ENCODE measurements at places on chromosomes 6 and 20. TPM values are rescaled to one million over a fixed set of nuclear protein-coding genes. Genes with fewer than 3 reads are reported as not detected.

Gene TPD52L1
- total RNA-seq = 13.7 TPM

Gene CALHM4
- total RNA-seq = not detected

Gene SLC4A11
- 0.75 TPM for total RNA-seq

Gene PRSS16
- total RNA-seq = 0.11 TPM

Gene ERVFRD-1
- 0.12 TPM for total RNA-seq

Gene OPN5
- not detected for total RNA-seq

Gene MUC21
- not detected for total RNA-seq

Gene MYLIP
- 7.7 TPM for total RNA-seq

Gene SLC44A4
- not detected for total RNA-seq

Gene OXT
- total RNA-seq = not detected

Gene C6orf118
- not detected for total RNA-seq

Gene COL20A1
- total RNA-seq = not detected

Gene LTB
- not detected for total RNA-seq

Gene TAAR2
- not detected for total RNA-seq

Gene PI16
- 0.75 TPM for total RNA-seq

Gene KIAA0408
- 1.5 TPM for total RNA-seq

Gene TNF
- total RNA-seq = not detected

Gene PBOV1
- not detected for total RNA-seq

Gene NHLRC1
- 2.7 TPM for total RNA-seq

Gene SLC35D3
- not detected for total RNA-seq

Gene TFAP2D
- not detected for total RNA-seq

Gene CEP85L
- total RNA-seq = 20.4 TPM

Gene TFEB
- total RNA-seq = 3.0 TPM

Gene MUCL3
- total RNA-seq = not detected
